ENCODE measurements at places on chromosomes 16 and 17.

- H3K27me3 ChIP-seq = no peaks in the 10 kb centered on the region
- no peak overlapping the region for H3K4me3 ChIP-seq
- peaks cover 4% of the 10 kb centered on the region for H3K4me1 ChIP-seq
- no peaks in the 10 kb centered on the region for H3K36me3 ChIP-seq
Measured at GRCh38 chr17:58637011-58637570, 54.8 kb downstream of the TEX14 start.

- no peaks in the 10 kb centered on the region for H3K27me3 ChIP-seq
- no peak overlapping the region for H3K4me3 ChIP-seq
- no peak overlapping the region for H3K27ac ChIP-seq
- H3K36me3 ChIP-seq = peaks cover 26% of the 10 kb centered on the region
Measured at GRCh38 chr16:68284847-68285246, 20.5 kb downstream of the SLC7A6 start.

- H3K27ac ChIP-seq = no peak overlapping the region
- peaks cover 15% of the 10 kb centered on the region for H3K4me1 ChIP-seq
- no peak for DNase-seq
- H3K27me3 ChIP-seq = no peaks in the 10 kb centered on the region
- H3K4me3 ChIP-seq = no peak overlapping the region
Measured at GRCh38 chr17:43532581-43532980, 13.6 kb downstream of the ETV4 start.

- H3K36me3 ChIP-seq = no peaks in the 10 kb centered on the region
- H3K27ac ChIP-seq = peak overlapping the region; percentile 93
- DNase-seq = peak; percentile 68
- H3K4me1 ChIP-seq = peaks cover 55% of the 10 kb centered on the region
- no peaks in the 10 kb centered on the region for H3K27me3 ChIP-seq
- peak overlapping the region; percentile 79 for H3K4me3 ChIP-seq
Measured at GRCh38 chr16:71895679-71896365, 491 bp downstream of the IST1 start.

- H3K4me3 ChIP-seq = no peak overlapping the region
- H3K27ac ChIP-seq = no peak overlapping the region
- H3K27me3 ChIP-seq = no peaks in the 10 kb centered on the region
- no peaks in the 10 kb centered on the region for H3K36me3 ChIP-seq
- DNase-seq = no peak
- H3K4me1 ChIP-seq = no peaks in the 10 kb centered on the region
Measured at GRCh38 chr17:61729690-61730268, 133.5 kb downstream of the BRIP1 start.

GRCh38 chr17:55295411-55296170 is 30.8 kb downstream of the HLF start:
- H3K27ac ChIP-seq = peak overlapping the region; percentile 1
- H3K27me3 ChIP-seq = no peaks in the 10 kb centered on the region
- H3K4me1 ChIP-seq = peaks cover 28% of the 10 kb centered on the region
- no peaks in the 10 kb centered on the region for H3K36me3 ChIP-seq
- peak; percentile 82 for DNase-seq

DNA sequence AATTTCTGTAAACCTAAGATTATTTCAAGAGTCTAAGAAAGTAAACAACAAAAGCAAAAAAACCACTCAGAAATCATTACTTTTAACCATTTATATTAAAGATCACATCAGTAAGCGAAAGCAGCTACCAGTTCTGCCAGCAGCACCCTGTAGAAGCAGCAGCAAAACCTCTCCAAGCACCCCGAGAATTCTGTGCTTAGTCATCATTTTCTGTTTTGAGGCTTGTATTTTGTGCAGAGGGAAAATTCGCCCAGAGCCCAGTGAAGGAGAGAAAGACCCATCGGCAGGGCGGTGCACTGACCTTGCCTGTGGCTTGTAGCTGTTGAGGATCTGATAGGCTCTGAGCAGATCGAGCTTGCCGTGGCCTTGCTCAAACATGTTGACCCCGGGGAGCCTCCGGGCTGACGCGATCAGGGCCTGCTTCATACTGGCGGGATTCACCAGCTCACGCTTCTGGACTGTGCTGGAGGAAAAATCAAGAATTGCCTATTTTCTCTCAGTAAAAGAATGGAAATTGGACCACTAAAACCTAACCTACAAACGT is 35.2 kb downstream of the MBTPS1 start:
- H3K27me3 ChIP-seq = no peaks in the 10 kb centered on the region
- no peak overlapping the region for H3K4me3 ChIP-seq
- no peak for DNase-seq
- peaks cover 6% of the 10 kb centered on the region for H3K4me1 ChIP-seq
- peaks cover 31% of the 10 kb centered on the region for H3K36me3 ChIP-seq

- no peak for DNase-seq
- H3K27ac ChIP-seq = no peak overlapping the region
- no peaks in the 10 kb centered on the region for H3K36me3 ChIP-seq
- H3K4me1 ChIP-seq = no peaks in the 10 kb centered on the region
- no peak overlapping the region for H3K4me3 ChIP-seq
Measured at GRCh38 chr17:44293509-44294226, 14.7 kb upstream of the RUNDC3A start.

DNA sequence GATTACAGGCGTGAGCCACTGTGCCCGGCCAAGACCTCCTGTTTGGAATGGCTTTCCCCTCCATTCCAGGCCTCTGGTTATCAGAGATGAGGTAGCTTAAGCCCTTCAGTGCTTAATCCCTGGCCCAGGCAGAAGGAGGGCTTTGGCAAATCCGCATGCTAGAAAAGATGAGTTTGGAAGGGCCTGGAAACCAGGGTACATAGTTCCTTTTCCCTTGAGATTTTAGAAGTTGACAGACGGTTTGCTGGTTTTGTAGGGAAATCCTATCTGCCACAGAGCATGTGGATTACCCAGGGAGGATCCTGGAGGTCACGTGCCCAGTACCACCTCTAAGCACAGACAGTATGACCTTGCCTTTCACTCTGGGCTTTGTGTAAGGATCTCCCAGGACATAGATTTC is 114.7 kb upstream of the CACNG3 start:
- H3K27me3 ChIP-seq = no peaks in the 10 kb centered on the region
- no peak overlapping the region for H3K27ac ChIP-seq
- H3K4me1 ChIP-seq = peaks cover 33% of the 10 kb centered on the region
- H3K36me3 ChIP-seq = no peaks in the 10 kb centered on the region
- DNase-seq = no peak
- H3K4me3 ChIP-seq = no peak overlapping the region

DNA sequence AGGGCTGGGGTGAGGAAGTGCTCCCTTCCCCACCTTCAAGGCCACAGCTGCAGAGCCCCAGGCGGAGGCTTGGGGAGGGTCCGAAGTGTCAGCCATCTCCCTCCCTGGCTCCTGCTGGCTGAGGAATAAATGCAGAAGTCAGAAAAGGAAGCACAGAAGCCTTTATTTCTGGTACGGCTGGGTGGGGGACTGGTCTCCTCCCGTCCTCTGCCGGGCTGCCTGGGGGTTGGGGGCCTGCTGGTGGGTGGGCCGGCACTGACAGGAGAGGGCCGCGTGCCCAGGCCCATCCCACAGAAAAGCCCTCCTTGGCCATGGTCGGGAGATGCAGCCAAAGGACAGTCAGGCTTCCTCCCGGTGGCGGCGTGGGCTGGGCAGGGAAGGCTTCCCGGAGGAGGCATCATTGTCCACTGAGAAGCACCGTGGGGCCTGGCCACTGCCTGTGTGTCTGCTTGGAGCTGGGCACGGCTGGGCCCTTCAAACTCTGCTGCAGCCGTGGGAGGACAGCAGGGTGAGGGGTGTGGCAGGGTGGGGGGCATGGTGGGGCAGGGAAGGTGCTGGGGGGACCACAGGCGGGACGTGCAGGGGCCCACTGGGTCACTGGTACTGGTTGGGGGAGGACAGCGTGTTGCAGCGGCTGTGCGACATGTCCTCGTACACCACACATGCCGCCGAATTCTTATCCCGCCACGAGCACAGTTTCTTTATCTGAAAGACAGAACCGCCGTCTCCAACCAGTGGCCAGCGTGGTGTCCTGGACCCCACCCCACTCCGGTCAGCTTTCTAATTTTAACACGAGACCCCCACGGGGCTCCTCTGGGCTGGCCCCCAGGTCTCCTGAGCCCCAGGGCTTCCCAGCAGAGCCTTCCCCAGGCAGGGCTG is 2.4 kb downstream of the CD7 start:
- DNase-seq = no peak
- H3K4me3 ChIP-seq = no peak overlapping the region
- no peak overlapping the region for H3K27ac ChIP-seq
- H3K36me3 ChIP-seq = no peaks in the 10 kb centered on the region

DNA sequence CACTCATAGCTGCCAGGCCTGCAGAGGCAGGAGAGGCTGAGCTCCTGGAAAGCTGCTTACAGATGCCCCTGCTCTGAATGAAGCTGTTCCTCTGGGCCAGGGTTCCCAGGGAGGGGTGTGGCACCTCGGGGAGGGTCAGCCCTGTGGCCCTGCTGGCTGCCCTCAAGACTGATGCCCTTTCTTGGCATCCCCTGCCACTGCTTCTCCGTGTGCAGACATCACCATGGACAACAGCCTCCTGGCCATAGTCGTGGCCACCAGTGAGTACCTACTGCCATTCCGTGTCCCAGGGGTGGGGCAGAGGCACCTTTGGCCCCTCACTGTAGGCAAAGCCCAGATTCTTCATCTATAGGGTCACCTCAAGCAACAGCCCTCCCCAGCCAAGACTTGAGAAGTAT is 8.9 kb downstream of the MRPL27 start:
- no peak overlapping the region for H3K4me3 ChIP-seq
- no peaks in the 10 kb centered on the region for H3K4me1 ChIP-seq
- H3K27ac ChIP-seq = no peak overlapping the region
- peaks cover 11% of the 10 kb centered on the region for H3K36me3 ChIP-seq

DNA sequence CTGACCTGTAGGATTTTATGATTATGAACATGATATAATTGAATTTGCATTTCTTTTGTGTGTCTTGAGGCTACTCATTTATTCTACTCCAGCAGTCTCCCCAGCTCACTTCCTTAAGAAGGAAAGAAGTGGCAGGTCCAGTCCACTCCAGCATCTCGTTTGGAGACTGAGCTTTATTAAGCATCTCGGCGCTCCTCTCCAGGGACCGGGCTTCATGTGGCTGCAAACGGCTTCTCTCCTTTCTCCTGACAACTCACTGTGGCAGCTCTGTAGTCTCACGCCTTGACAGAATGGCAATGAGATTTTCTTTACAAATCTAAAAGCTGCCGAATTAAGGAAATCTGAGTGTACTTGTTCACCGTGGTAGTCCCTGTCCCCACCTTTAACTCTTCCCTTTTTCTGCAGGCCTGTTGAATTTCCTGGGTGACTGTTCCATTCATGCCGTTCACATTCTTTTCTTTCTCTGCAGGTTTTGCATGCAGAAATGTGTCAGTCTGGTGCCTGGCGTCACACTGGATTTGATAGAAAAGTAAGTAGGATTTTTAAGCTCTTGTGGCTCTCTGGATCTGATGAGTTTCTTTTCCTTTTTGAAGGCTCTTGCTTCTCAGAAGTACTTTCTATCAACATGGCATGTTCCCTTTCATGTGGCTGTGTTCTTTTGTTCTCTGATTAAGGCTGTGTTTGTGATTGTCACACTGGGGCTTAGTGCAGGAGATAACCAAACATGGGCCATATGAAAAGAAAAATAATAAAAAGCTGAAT is 200.5 kb upstream of the CHMP6 start:
- H3K4me3 ChIP-seq = no peak overlapping the region
- DNase-seq = peak; percentile 8
- peaks cover 49% of the 10 kb centered on the region for H3K4me1 ChIP-seq
- H3K27me3 ChIP-seq = no peaks in the 10 kb centered on the region

DNA sequence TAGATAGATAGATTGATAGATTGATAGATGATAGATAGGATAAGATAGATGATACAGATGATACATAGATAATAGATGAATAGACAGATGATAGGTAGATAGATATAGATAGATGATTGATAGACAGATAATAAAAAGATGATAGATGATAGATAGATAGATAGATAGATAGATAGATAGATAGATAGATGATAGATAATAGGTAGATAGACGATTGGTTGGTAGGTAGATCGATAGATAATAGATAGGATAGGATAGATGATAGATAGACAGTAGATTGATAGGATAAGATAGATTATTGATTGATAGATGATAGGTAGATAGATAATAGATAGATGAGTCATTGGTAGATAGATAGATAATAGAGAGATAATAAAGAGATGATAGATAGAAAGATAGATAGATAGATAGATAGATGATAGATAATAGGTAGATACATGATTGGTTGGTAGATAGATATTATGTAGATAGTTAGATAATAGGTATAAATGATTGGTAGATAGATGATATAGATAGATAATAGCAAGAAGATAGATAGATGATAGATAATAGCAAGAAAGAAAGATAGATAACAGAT is 109.4 kb upstream of the C16orf82 start:
- no peaks in the 10 kb centered on the region for H3K4me1 ChIP-seq
- no peaks in the 10 kb centered on the region for H3K36me3 ChIP-seq
- no peaks in the 10 kb centered on the region for H3K27me3 ChIP-seq
- no peak overlapping the region for H3K27ac ChIP-seq
- DNase-seq = no peak

DNA sequence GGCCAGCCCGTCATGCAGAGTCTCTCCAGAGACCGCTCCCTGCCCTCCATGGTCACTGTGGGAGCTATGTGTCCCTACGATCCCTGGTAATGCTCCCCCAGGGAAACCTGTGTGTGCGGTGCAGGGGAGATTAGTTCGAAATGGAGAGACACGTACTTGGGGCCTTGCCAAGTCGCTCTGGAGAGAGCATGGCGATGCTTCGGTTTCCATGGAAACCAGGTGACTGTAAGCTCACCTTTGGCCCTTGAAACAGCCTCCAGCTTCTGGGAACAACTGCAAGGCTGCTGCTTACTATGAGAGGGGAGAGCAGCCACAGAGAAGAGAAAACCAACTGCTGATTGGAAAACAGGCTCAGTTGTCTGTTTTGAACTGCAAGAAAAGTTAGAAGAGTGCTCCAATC is 879.7 kb upstream of the EEF2KMT start:
- no peaks in the 10 kb centered on the region for H3K27me3 ChIP-seq
- no peak overlapping the region for H3K4me3 ChIP-seq
- DNase-seq = no peak

DNA sequence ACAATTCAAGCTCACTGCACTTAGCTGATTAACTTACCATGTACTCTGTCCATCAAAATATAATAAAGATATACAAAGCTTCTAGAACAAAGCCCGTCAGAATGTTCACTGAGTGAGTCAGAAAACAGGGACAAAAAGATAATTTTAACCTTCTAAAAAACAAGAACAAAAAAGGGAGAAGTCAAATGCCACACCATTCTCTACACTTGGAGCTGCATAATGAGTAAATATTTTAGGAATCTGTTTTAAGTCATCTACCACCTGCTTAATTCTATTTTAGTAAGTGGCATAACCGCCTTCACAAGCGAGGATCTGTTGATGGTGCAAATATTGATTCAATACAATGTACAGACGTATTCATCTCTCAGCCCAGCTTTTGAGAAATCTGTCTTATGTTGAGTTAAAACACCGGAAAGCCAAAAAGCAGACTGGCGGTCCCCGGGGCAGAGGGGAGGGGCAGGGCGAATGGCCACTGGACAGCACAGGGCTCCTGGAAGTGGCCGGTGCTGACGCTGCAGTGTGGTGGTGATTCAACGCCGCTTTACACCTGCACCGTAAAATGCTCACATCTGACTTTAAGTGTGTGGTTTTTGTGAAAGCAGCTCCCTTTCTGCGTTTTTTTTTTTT is 20.1 kb downstream of the RAB40B start:
- no peaks in the 10 kb centered on the region for H3K27me3 ChIP-seq
- DNase-seq = no peak
- no peaks in the 10 kb centered on the region for H3K4me1 ChIP-seq
- H3K4me3 ChIP-seq = no peak overlapping the region

GRCh38 chr16:26133416-26134093 is 441.8 kb downstream of the HS3ST4 start:
- no peak overlapping the region for H3K4me3 ChIP-seq
- DNase-seq = no peak
- no peak overlapping the region for H3K27ac ChIP-seq

- peaks cover 17% of the 10 kb centered on the region for H3K4me1 ChIP-seq
- H3K27ac ChIP-seq = no peak overlapping the region
- no peaks in the 10 kb centered on the region for H3K36me3 ChIP-seq
- no peak overlapping the region for H3K4me3 ChIP-seq
- DNase-seq = no peak
Measured at GRCh38 chr16:86401126-86401525, 109.2 kb upstream of the FOXF1 start.
